Bronchial smooth muscle cell (primary cell): ENCODE measurements at places on chromosomes 1 and 21. TPM values are rescaled to one million over a fixed set of nuclear protein-coding genes. Genes with fewer than 3 reads are reported as not detected.

The CHIT1 gene
- not detected in 2 replicates for total RNA-seq

The LCE1B gene
- not detected in 2 replicates for total RNA-seq

The CNKSR1 gene
- not detected in 2 replicates for total RNA-seq

The KRTAP19-3 gene
- not detected in 2 replicates for total RNA-seq

The TRNP1 gene
- total RNA-seq: 3.9 and 38.0 TPM in 2 replicates

The LCE6A gene
- not detected in 2 replicates for total RNA-seq

The OR2AK2 gene
- total RNA-seq: not detected in 2 replicates

The PUM1 gene
- total RNA-seq: 41.1 and 73.8 TPM in 2 replicates
